Osteoblast (primary cell): ENCODE measurements at places on chromosomes 5 and 9.

- no peak for DNase-seq
- H3K27ac ChIP-seq = no peak overlapping the region
- no peaks in the 10 kb centered on the region for H3K4me1 ChIP-seq
- H3K4me3 ChIP-seq = no peak overlapping the region
- H3K36me3 ChIP-seq = no peaks in the 10 kb centered on the region
Measured at GRCh38 chr9:7937761-7938491, 138.3 kb upstream of the DMAC1 start.

DNA sequence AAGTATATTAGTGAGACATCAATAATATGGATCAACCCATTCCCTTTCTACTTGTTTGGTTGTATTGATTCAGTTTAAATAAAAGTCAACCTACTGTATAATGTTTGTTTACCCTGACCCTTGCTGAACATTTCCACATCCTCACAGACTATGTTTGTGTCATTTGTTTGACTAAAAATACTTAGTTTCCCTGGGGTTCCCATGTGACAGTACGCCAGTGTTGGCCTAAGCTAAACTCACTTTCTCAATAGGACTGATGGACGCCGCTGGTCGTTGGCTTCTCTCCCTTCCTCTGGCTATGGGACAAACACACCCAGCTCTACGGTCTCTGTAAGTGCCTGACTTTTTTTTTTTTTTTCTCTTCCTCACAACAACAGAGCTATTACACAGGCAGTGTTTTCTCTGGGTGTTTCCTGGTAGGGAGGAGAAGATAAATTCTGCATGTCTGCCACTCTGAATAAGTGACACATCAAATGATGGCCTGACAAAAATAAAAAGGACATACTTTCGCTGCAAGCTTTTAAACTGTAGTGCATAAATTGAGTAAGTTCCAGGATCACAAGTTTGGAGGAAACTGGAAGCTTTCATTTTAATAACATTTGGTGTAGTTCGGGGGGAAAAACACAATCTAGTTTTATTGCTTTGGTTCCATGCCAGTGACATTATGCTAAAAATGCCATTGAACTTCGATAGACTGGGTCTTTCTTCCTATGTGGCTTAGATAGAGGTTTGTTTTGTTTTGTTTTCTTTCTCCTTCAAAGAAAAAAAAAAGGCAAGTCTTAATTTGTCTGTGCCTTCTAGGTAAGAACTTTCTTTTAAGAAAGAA, 101.0 kb downstream of the CD180 start:
- H3K36me3 ChIP-seq = no peaks in the 10 kb centered on the region
- H3K27me3 ChIP-seq = no peaks in the 10 kb centered on the region
- DNase-seq = no peak
- peak overlapping the region; percentile 4 for H3K4me3 ChIP-seq
- H3K27ac ChIP-seq = peak overlapping the region; percentile 67

- H3K36me3 ChIP-seq = no peaks in the 10 kb centered on the region
- peaks cover 15% of the 10 kb centered on the region for H3K4me1 ChIP-seq
- peak overlapping the region; percentile 54 for H3K4me3 ChIP-seq
- peak overlapping the region; percentile 37 for H3K27ac ChIP-seq
- DNase-seq = peak; percentile 97
Measured at GRCh38 chr9:133238851-133239532, 29.9 kb upstream of the OBP2B start.

DNA sequence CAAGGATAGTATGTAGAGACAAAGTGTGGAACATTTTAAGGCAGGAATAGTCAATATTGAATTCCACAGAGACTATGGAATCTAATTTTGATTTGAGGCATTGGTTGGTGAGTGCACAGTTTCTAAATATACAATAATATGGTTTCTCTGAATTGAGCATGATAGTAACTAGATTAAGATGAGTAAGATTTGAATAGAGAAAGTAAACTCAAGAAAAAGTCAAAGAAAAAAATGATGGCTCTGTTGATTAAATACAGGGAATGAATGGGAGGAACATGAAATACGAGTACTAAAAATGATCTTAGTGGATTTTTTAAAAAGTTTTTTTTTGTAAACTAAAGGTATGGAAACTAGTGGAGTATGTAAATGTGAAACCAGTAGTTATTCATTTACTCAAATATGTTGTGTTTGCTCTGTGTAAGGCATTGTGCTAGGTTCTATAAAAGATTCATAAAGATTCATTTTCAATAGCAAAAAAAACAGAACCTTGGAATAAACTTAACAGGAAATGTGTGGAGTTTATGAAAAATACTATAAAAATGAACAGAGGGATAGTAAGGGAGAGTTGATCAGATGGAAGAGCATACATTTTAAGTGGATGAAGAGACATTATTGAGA, 101.2 kb downstream of the ZCCHC7 start:
- H3K27me3 ChIP-seq = no peaks in the 10 kb centered on the region
- H3K4me3 ChIP-seq = no peak overlapping the region
- no peak overlapping the region for H3K27ac ChIP-seq
- H3K36me3 ChIP-seq = peaks cover 3% of the 10 kb centered on the region

DNA sequence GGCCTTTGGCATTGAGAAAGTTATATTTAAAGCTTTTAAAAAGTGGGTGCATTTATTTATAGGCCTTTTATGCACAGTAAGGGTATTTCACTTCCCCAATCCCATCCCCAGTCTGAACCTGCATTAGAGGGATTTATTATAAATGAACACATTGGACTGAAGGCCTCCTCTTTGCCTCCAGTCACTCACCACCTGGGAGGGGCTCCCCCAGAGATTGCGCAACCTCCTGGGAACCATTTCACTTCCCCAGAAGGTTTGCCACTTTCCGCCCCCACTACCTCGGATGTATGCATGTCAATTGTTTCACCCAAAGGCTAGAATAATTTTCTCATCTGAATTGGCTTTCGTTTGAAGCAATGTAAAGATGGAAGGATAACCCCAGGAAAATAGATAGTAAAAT, 29.8 kb upstream of the VCAN start:
- H3K4me1 ChIP-seq = no peaks in the 10 kb centered on the region
- no peaks in the 10 kb centered on the region for H3K36me3 ChIP-seq
- no peak overlapping the region for H3K27ac ChIP-seq
- no peak for DNase-seq
- H3K27me3 ChIP-seq = no peaks in the 10 kb centered on the region

DNA sequence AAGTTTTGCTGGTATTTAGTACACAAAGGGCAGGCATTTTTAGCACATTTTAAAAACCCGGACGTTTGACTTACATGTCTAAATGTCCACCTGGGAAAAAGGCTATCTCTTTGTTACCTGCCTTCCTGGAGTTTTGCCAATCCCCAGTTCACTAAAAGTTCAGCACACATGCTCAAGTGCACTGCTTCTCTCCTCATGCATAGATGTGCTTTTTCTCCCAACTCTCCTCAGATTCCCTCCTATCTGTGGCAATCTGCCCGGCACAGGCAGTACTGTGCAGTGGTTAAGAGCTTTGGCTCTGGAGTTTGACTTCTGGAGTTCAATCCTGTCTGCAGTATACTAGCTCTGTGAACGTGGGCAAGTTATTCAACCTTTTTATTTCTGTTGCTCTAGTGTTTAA, 8.3 kb upstream of the CCNO start:
- peaks cover 4% of the 10 kb centered on the region for H3K27me3 ChIP-seq
- H3K27ac ChIP-seq = no peak overlapping the region
- H3K4me3 ChIP-seq = no peak overlapping the region
- no peaks in the 10 kb centered on the region for H3K4me1 ChIP-seq
- H3K36me3 ChIP-seq = no peaks in the 10 kb centered on the region
- DNase-seq = no peak

DNA sequence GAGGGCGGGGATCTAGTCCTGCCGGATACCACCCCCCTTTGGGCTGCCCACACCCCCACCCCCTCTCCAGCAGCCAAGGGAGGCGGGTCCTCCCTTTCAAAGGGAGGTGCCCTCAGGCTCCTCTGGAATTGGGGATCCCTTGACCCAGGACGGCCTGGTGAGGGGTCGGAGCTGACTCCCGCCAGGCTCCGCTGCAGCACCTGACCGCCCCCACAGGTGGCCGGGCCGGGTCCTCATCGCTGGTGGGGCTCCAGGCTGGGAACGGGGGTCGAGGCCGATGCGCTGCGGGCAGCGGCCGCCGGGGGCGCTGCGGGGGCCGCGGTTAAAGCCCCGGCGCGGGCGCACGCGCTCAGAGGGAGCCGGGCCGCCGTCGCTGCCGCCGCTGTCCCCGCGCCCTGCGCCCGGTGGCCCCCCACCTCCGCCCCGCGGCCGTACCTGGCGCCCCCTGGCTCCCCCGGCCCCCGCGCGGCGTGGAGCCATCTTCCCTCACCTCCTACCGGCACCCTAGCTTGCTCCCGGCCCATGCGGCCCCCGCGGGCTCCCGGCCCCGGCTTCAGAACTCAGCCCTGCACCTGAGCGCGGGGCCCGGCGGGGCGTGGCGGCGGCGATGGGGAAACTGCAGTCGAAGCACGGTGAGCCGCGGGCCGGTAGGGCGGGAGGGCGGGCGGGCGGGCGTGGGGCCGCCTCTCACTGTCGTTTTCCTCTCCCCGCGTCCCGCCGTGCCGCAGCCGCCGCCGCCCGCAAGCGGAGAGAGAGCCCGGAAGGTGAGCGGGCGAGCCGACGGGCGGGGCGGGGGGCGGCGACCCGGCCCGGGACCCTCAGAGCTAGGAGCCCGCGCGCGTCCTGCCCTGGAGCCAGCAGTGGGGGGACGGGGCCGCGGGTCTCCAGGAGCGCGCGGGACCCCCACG, at the start of gene NKD2:
Gene NKD2 (plus strand): TSS at position 352 of the 908 bp plus-strand sequence. CDS start 256 bp downstream, at position 608.
- H3K4me1 ChIP-seq = no peaks in the 10 kb centered on the region
- DNase-seq = peak; percentile 99
- H3K4me3 ChIP-seq = no peak within 1 kb of the TSS
- peaks cover 61% of the 10 kb centered on the region for H3K27me3 ChIP-seq
